IMR-90 (cell line): ENCODE measurements at places on chromosomes 16 and 17. TPM values are rescaled to one million over a fixed set of nuclear protein-coding genes. Genes with fewer than 3 reads are reported as not detected.

The CTRL gene
- total RNA-seq = 0.18 and 0.28 TPM in 2 replicates

The USB1 gene
- total RNA-seq = 23.1 and 45.9 TPM in 2 replicates

The PIRT gene
- not detected in 2 replicates for total RNA-seq

The ACLY gene
- 228 and 230 TPM in 2 replicates for total RNA-seq

The CIBAR2 gene
- total RNA-seq = 0.18 TPM in 1 of 2 replicates, not detected in the other

The TXNDC11 gene
- 23.9 and 25.3 TPM in 2 replicates for total RNA-seq
